ENCODE measurements at places on chromosomes 12 and 14.
A peak's percentile ranks its signal among the peaks of the same experiment; 100 is the strongest.

DNA sequence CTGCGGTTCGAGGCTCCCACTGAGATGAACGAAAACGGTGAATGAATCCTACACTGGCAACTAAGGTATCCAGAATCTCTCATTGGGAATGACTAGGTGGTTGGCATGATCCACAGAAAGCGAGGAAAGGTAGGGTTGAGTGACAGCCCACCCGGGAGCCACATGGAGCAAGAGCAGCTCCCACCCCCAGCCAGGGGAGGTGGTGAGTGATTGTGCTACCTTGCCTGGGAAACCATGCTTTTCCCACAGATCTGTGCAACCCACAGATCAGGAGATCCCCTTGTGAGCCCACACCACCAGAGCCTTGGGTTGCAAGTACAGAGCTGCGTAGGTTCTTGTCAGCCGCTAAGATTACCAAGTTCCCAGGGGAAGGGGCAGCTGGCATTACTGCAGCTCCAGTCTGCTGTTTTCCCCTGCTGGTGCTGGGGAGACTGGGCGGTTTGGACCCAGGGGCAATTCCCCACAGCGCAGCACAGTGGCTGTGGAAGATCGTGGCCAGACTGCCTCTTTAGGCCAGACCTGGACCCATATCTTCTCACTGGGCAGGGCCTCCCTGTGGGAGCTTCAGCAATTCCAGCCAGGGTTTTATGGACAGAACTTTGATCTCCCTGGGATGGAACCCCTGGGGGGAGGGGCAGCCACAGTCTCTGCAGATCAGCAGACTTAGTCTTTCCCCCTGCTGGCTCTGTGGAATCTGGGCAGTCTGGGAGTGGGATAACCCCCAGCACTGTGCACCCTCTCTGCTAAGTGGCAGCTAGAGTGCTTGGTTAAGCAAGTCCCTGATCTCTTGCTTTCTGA is 44.6 kb upstream of the PPP4R3A start:
- DNase-seq, result no peak

DNA sequence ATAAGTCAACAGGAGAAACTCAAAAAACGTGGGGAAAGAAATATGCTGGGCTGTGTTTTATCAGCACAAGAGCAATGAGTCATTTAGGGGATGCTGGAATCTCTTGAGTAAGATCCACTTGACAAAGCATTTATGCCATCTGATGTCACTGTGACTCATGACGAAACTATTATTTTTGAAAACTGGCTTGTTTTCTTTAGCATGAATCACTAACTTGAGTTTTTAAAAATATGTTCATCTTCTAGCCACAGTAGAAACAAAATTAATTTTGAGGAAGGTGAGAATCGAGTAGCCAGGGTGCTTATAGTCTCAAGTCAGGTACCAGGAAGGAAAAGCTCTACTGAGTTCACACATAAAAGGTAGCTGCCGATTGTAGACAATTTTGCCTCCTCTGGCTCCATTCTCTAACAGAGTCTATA is 456.2 kb upstream of the MGAT4C start:
- DNase-seq, result no peak

DNA sequence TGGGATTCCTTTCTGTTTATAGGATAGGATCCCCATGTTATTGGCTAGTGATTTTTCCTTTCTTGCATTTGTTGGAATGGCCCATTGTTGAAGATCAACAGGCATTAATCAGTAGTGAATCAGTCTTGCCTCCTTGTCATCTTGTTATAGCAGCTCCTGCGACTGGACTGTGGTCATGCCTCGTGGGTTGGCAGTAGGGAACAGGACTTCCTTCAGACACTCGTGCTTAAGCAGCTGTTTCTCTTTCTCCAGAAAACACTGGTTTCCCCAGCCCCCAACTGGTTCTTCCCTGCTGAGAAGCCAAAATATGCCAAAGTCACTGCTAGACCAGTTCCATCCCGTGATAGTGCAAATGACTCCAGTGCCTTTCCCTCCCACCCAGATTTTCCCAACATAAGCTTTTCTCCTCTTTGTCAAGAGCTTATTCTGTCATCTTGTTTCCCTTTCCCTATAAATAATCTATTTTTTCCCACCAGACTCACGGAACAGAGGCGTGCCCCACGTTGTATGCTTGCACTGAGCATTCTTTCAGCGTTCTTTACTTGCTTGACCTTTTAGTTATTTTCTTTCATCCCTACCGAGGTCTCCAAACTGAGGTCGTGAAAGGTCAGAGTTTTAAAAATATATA is 83.5 kb downstream of the SAMD4A start:
- DNase-seq, result no peak

DNA sequence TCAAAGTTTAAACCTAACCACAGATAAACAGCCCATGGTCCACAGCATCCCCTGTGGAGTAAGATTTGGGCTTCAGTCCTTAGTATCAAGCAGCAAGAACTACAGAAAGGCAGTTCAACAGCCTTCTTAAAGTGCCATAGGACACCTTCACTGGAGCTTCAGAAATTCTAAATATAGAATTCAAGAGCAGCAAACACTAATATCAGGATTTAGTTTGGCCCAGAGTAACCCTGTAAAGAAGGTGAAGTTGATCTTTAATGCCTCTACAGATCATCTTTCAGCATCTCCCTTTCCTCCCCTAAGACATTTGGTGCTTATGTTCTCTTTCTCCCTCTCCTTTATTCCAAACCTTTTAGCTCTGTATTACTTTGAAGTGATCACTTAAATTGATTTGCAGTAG is 59.5 kb upstream of the ARHGAP5 start:
- DNase-seq, result no peak

GRCh38 chr14:75221797-75222196 is 45.4 kb upstream of the TMED10 start:
- DNase-seq, result no peak

GRCh38 chr14:81555684-81556083 is 22.0 kb upstream of the SEL1L start:
- no peak for DNase-seq

DNA sequence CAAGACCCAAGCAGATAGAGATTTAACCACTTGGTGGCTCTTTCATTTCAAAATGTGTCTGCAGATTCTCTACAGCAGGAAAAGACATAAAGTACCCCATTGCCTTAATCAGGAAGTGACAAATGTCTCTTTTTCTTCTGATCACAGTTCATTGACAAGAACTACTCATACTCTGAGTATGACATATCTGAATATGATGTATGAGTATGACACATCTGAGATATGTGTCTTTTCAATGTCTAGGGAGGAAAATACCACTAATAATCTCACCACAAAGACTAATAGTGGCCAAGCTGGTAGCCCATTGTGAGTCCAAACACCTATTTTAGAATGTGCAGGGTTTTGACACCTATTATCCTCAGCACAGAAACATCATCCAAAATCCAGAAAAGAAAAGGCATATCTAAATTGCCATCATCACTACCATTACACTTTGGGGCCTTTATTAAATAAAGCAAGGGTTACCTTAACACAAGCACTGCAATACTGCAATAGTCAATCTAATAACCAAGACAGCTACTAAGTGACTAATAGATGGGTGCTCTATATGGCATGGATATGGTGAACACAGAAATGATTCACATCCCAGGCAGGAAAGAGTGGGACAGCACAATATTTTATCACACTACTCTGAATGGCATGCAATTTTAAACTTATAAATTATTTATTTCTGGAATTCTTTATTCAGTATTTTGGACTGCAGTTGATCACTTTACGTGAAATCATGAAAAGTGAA is 243.7 kb upstream of the FAR2 start:
- no peak for DNase-seq

DNA sequence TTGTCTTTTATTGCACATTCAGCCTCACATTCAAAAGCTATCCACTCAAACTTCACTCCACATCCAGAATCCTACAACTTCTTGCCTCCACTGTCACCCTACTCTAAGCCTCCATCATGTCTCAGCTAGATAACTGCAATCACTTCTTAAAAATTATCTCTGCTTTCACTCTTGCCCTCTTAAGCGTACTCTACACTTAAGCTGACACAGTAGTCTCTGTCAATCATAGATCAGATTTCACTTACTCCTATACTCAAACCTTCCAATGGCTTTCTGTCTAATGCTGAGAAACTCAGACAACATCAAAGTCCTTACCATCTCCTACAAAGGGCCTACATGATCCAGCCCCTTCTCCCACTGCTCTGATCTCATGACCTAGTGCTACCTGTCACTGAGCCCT is 304.1 kb downstream of the ITPR2 start:
- DNase-seq, result no peak

GRCh38 chr12:1083889-1084262 is 92.9 kb downstream of the ERC1 start:
- peak; percentile 61 for DNase-seq

DNA sequence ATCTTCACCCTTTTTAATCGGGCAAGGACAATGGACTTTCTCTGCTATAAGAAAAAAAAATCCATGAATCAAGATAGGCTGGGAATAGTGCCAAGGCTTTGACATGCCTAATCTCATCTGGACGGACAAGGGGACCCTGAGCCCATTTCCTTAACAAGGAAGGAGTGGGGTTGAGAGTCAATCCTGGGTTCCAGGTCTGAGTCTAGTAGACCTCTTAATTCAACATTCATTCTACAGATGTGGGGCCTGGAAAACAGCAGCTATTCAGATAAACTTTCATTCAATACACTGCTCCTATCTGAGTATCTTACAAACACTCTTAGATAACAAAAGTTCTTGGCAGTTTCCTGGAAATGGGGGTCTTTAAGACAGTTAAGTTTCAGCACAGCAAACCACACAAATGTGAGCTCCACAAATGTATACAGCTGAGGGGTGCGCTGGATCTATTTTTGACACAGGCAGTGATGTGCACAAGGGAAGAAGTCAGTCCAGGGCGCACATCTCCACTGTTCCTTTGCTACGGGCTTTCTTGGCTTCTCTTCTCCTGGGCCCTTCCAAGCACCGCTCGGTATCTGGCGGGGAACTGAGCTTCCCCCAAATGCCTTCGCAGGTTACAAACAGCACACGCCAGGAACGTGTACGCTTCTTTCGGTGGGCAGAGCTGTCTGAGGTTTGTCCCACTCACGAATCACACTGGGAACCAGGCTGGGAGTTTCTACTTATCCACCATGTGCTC is 82.2 kb upstream of the GPR68 start:
- no peak for DNase-seq

- no peak for DNase-seq
Measured at GRCh38 chr12:57461276-57461916, 1.8 kb downstream of the GLI1 start.

DNA sequence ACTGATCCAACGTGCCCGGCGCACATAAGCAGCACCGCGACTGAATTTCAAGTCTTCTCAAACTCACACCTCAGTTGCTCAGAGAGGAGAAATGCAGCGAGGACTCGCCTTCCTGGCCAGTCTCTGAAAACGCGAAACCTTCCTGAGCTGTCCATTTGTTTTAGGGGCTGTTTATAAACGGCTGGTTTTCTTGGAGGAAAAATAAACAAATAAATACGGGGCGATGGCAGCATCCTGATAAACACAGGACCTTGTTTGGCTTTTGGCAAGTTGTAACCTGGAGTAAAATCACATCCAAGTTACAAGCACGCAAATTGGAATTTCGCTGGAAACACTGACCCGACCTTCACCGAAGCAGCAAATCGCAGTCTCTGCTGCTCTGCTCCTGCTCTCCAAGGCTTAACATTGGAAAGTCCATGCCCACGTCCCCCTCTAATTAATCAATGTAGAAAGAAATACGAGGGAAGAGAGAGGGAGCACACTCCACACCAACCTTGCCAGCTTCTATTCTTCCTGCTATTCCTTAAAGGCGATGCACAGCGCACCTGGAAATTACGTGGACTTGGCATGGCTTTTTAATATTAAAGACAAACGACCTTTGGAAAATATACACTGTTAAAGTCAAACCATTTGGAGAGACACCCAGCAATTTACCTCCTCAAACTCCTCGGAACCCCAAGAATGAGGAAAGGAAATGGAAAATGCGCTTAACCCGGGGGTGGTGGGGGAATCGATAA is 248.8 kb downstream of the APAF1 start:
- DNase-seq, result no peak

DNA sequence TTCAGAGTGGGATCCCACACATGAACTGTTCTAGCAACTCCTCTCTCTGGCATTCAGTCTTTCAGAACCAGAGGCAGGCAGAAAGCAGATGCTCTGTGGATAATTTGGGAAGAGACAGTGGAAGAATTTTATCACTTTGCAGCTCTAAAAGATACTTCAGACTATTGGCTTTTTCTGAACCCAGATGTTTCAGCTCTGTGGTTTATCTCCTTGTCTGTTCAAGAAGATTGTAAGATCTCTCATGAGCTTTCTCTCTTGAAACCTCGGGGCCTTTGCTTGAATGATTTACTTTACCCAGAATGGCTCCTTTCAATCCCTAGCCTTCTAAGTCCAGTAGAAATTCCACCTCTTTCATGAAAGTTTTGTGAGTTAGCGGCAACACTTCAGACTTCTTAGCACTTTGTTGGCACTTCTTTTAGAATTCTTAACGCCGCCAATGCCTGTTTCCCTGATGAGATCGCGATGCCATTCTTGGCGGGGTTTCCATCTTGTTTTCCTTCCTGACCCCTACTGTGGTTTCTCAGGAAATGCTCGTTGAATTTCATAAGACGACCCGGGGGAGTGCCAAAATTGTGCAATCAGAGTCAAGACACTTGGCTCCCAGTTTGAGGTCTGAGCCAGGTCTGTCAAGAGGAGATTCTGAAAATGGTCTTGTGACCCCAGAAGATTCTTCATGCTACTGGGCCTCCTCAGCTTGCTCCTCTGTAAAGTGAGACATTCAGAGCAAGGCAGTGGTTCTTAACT is 107.0 kb upstream of the PRICKLE1 start:
- no peak for DNase-seq

- DNase-seq, result no peak
Measured at GRCh38 chr12:22038734-22039133, 7.3 kb upstream of the CMAS start.

DNA sequence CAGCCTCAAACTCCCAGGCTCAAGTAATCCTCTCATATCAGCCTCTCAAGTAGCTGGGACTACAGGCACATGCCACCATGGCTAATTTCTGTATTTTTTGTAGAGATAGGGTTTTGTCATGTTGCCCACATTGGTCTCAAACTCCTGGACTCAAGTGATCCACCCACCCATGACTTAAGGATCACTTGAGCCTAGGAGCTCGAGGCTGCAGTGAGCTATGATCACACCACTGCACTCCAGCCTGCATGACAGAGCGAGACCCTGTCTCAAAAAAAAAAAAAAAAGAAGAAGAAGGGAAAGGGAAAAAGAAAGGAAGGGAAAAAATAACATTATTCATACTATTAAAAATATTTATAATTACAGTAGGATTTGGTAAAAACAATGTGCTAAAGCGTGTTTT is 19.2 kb downstream of the EPS8 start:
- no peak for DNase-seq

- no peak for DNase-seq
Measured at GRCh38 chr14:76742966-76743365, 18.3 kb upstream of the VASH1 start.

Data from NCI-H774 (cell line).